ENCODE measurements at places on chromosomes 5 and 9. TPM values are rescaled to one million over a fixed set of nuclear protein-coding genes. Genes with fewer than 3 reads are reported as not detected.

DNA sequence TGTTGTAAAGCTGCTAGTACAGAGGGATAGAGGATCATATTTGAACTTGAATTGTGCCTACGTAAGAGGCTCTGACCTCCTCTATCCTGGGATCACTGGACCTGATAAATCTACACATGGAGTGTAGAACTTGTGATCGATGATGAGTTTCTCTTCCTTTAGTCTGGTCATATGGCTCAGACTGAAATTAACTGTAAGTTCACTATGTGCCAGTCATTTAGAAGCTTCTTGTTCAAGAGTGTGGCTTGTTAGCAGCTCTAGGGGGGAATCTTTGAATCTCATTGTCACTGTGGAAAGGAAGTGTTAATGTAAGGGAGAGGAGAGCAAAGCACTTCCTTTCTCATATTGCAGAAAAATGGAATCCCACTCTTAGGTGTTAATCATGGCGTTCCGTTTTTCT is 12.1 kb downstream of the ZBTB34 start:
- no peak for DNase-seq

DNA sequence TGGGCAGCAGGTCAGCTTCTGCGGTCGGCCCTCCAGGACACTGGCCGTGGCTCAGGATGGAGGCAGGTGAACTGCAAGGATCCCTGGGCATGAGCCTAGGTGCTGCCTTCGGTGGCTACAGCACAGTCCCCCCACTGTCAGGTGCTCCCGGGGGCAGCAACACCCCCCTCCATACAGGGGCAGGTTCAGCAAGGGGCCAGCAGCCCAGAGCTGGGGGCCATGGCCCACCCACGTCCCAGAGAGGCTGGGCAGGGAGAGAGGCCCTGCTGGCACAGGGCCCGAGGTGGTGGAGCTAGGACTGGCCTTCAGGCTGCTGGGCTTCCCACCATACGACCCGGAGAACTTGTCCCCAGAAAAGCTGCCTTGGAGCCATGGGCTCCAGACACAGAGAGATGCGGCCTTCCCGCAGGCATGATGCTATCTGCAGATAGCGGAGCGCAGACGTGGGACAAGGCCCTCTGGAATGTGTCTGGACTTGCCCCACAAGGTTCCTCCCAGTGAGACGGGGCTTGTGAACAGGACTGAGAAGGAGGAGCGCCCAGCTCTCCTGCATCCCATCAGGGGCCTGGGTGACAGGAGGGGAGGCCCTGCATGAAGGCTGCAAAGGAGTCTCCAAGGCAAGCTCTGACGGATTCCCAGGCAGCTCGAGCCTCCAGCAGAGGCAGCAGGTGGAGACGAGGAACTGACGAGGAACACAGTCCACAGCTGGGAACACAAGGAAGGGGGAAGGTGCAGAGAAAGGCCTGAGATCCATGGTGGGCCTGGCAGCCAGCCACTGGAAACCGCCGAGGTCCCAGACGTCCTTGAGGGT is 111.1 kb downstream of the VAV2 start:
- no peak for DNase-seq

GRCh38 chr9:126991183-126991582 is 76.6 kb downstream of the RALGPS1 start:
- no peak for DNase-seq

ANKS6 gene
- 7.6 TPM for total RNA-seq

FANCC gene
- total RNA-seq, result 4.3 TPM

DNA sequence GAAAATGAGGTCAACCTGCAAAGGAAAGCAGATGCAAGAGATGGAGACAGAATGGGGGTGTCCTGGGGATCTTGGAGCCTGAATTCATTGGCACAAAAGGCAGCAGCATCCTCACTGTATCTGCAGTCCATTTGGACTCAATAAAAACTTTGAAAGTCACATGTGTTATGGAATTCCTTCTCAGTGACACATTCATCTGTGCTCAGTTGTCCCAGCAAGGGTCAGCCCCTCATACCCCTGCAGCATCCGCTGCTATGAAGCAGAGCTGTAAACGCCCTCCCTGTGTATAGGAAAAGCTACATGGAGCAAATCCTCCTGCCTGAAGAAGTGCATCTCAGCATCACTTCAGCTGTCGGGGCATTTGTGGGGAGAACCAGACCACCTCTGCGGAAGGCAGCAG is 14.5 kb upstream of the RARS1 start:
- no peak for DNase-seq
